ENCODE measurements at places on chromosomes 5 and 9.

- DNase-seq: no peak
Observed at GRCh38 chr5:96634881-96635280, 27.3 kb upstream of the CAST start.

- no peak for DNase-seq
Observed at GRCh38 chr5:61599370-61600122, 267.5 kb downstream of the ZSWIM6 start.

DNA sequence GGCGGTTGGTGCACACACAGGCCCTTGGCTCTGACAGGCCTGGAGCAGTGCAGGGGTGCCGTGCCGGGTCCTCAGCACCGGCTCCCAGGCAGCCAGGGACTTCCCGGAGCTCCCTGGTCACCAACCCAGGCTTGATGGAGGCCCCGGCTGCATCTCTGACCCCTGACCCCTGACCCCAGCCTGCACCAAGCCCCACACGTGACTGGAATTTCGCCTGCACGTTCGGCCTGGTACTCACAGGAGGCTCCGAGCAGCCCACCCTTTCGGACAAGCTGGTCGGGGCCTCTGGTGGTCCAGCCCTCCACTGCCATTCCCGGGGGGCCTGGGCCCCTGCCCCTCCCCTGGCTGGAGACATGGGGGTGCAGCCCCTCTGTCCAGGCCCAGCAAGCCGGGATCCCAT, 25.4 kb upstream of the UBAC1 start:
- no peak for DNase-seq

DNA sequence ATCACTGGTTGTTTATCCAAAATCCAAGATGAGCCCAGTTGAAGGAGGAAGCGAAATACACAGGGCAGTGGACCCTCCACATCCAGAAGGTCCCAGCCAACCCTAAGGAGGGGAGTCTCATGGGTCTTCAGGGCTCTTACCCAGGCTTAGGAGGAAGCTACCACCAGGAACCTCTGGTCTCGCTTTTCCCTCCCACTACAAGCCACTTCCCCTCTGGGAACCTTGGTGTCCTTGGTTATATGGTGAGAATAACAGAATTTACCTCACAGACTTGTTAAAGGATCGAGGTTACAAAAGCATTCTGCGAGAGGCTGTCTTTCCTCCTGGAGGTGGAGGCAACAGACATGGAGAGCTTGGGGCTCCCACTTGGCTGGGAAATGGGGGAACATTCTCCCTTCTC, 3.4 kb downstream of the HIGD2A start:
- DNase-seq: no peak

DNA sequence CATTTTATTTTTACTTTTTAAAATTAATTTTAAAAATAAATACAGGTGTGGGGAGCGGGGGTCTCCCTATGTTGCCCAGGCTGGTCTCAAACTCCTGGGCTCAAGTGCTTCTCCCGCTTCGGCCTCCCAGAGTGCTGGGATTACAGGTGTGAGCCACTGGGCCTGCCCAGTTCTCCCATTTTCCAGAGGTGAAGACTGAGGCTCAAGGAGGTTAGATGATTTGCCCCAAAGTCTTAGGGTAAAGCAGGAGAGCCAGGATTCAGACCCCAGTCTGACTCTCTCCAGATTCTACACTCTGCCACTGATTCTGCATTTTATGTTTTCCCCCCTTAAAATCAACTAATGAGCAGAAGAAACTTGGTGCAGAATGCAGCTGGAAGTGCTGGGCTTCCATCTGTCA, 36.9 kb downstream of the CFAP77 start:
- no peak for DNase-seq

DNA sequence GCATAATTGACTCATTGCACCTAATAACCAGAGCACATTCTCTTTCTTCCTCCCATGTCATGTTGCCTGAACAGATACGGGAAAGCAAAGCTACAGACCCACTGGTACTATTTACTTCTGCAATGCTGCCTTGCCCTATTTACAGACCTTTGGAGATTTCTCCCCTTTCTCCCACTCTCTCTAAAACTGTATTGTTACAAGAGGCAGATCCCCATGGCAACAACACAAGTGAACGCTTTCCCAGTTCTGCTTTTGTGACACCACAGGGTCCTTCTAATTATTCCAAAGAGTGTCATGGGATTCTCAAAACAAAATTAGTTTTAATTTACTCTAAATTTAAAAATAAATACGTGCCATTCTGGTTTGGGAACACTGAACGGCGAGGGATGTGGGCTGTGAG, 104.7 kb downstream of the KCTD16 start:
- no peak for DNase-seq

- DNase-seq: no peak
Observed at GRCh38 chr5:132472431-132472830, 18.1 kb downstream of the IRF1 start.

- no peak for DNase-seq
Observed at GRCh38 chr9:88173378-88173999, 35.2 kb upstream of the SPATA31C2 start.

- no peak for DNase-seq
Observed at GRCh38 chr9:119289740-119290433, 79.3 kb downstream of the BRINP1 start.

DNA sequence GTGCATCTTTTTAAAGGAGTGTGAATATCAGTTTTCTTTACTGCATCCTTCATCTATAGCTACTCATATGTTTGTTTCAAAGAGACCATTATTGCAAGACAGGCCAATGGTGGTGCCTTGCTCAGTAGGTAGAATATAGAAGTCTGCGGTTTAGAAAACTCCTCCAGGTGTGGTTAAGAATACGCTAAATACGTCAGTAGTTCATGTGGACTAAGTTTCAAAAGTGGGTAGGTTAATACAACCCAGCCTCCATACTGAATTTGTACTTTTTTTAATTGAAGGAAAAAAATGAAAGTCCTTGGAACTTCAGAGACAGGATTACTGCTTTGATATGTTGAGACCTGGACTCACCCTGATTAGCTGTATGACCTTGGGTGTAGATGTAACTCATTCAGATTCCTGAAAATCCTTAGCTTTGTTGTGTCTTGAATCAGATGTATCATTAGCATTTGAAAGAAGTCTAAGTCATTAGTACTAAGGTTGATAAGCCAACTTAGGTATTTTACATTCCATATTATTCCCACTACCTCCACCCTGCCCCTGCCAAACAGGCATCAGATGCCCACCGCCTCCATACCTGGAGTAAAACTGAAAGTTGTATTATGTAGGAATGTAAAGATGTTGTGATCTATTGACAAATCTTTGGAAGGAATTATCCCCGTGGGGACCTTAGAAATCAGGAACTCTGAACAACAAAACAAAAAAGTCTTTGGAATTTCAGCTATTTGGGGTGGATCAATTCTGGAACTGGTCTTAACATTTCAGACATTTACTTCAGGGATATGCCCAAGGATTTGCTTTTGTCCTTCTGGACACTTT, 6.1 kb downstream of the BASP1 start:
- DNase-seq: no peak

DNA sequence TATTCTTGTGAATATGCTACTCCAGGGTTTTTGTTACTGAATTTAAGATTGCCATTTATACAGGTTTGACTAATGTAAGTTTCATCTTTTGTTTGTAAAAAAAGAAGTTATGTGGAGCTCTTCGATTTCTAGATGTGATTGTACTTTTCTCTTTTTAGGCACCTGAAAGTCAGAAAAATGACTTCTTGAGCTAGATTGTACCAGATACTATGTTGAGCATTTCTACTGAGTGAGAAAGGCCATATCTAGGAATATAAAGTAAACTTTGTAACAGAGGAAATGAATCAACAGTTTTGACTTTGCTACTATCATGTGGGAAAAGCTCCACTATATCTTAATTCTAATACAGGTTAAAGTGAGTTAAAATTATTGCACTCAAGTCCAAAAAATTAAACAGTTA, 25.1 kb downstream of the SMC5 start:
- DNase-seq: no peak

- DNase-seq: no peak
Observed at GRCh38 chr9:127077644-127077946, 44.8 kb downstream of the ANGPTL2 start.

GRCh38 chr5:121226765-121227164, 624.9 kb upstream of the FTMT start:
- no peak for DNase-seq

DNA sequence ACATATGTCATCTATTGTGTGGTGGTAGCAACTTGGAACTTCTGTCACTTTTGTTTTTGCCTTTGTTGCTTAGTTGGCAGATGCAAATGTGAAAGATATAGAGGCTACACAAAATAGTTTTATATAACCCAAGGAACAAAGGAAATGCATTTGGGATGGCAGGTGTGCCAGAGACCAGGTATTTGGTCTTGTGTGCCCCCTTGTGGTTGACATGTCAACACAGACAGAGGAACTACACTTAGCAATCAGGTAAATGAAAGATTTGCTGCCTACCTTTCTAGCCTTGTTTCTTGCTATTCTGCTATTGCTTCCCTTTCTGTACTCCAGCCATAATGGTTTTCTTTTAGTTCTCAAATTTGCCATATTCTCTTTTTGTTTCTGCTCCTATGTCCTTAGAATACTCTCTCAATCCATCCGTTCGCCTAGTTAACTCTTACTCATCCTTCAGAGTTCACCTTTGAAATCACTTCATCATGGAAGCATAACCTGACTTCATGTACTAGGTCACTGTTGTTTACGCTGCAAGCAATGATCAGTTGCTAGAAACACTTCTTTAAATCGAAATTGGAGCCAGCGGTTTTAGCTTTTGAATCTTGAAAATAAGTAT, 119.5 kb downstream of the TRPM3 start:
- no peak for DNase-seq

- DNase-seq: no peak
Observed at GRCh38 chr9:34227445-34227844, 48.6 kb downstream of the UBAP1 start.

DNA sequence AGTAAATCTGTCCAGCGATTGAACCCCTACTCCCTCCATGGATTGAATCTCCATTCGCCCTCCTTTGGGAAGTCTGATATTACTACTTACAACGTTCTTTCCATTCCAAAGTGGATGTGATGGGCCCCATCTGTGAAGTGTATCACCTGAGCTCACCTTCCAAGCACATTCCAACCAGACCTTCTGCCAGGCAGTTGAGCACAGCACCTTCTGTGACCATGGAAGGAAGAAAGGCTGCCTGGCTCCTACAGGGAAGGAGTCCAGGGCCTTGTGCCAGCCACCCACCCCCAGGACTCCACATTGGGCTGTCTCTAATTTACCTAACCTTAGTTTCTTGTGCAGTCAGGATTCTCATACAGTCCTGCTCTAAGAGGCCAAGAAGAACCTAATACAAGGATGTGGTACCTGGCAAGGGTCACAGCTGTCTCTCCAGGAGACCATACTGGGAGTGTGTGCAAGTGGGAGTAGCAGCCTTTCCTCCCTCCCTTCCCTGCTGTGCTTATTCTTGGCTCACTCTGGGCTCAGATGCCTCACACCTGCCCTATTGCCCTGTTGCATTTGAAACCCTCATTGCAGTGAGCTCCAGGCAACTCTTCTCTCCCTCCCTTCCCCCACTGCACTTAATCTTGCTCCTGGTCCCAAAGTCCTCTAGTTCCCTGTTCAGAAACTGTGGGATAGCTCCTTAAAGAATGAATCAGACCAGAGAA, 116.1 kb downstream of the NRG2 start:
- no peak for DNase-seq

DNA sequence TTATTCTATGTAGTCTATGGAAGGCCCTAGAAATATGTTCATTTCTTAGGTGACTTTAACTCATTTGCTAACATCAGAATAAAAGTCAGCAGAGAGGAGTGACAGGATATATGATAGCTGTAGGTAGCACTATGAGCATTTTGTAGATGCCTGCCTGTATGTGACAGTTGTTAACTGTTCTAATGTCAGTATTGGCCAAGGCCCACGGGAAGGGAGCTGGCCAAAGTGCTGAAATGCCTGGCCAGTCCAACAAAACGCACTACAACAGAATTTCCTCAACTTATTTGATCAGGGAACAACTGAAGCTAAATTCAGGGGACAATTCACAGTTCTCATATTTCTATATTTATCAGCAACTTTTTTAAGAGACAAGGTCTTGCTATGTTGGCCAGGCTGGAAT, 20.8 kb downstream of the SV2C start:
- no peak for DNase-seq

DNA sequence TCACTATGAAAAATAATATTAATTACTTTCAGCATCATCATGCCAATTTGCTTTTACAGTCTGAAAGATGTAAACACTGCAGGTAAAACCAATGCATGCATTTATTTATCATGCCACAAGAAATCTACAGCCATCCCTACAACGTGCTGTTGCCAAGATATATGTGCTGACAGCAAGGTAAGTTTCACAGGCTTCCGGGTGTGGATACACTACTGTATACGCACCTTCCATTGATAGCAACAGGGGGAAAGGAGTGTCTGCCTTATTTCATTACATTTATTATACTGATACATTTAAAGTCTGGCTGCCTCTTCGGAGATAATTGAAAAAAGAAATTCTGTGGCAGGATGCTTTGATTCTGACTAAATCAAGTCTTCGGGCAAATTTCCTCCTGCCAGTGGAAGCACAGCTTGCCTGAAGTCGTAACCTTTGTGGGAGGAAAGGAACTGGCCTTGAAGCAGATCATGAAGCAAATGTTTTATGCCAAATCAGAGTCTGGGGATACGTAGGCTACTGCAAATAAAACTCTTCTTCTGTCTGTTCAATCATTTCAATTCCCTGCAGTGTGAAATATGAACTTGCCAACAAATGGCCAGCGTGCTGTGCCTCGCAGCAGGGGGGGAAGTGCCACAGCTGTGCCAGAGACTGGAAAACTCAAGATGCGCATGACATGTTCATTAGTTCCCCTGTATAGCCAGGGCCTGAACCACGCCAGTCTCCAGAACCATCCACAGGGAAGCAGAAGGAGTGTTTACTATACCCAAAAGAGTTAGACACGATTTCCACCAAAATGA, 268.1 kb downstream of the EFNA5 start:
- peak; percentile 48 for DNase-seq

DNA sequence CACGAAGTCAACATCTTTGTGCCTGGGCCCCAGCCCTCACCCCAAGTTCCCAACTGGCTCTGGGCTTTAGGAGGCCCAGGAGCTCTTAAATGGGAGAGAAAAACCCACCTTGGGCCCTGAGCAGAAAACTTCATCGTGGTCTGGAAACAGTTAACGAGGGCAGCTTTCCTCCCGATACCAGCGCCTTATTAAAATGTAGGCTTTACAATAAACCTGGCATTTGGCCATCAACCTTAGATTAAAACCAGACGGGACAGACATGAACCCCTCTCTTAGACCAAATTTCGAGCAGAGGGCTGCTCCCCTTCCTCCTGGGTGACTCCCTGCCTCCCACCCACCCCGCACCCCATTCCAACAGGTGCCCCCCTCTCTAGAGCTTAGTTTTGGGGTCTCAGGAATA, 39.4 kb downstream of the PRRX2 start:
- no peak for DNase-seq

DNA sequence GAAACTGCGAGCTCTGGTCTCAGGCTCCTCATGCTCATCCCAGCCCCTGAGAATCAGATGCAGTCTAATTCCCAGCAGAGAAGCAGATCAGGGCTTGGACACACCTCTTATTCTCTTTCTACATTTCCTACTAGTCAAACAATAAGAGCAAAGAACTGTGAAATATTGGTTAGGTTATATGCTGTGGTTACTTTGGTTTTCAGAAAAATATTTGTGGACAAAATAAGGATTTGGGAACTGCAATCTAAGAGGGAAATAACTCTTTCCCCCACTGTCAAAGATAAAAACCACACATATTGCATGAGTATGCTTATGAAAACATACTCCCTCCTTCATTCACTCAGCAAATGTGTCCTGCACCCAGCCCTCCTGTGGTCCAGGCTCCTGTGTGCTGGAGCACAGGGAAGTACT, 164.5 kb upstream of the S1PR3 start:
- no peak for DNase-seq

GRCh38 chr9:126829035-126829434, 24.2 kb downstream of the ZBTB43 start:
- no peak for DNase-seq
